Umbilical cord (tissue), 2 donors: ENCODE measurements at places on chromosomes 3 and 15.

DNA sequence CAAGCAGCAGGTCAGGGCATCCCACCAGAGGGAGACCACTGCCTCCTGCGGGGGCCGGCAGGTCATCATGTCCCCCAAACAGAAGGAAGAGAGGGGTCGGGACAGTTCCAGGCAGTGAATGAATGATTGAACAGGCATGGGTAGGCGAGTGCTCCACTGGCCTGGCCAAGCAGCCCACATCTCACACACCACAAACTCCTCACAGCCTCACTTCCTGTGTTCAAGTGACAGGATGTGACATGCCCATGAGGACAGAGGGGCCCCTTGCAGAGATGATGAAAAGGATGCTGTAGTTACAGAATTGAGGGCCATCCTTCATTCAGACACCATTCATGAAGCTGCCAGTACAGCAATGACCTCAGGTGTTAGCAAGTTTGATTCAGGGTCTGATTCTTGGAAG lies 3.7 kb downstream of the IQSEC1 start:
- DNase-seq = no peak

GRCh38 chr15:64634576-64635498 lies 140.6 kb downstream of the RBPMS2 start:
- DNase-seq = no peak

- no peak for DNase-seq
These were observed 156.4 kb upstream of the FRMD4B start for GRCh38 chr3:69542089-69542804.

DNA sequence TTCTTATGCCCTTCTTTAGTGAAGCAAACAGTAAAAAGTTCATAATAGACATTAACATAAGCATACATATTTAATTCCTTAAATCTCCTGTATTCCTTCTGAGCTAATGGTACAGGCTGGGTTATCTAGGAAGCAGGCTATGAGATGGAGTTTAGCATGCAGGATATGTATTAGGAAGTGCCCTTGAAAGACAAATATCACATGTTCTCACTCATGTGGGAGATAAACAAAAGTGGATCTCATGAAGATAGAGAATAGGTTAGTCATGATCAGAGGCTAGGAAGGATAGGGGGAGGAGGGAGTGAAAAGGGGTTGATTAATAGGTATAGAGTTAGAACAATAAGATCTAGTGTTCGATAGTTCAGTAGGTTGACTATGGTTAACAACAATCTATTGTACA lies 105.4 kb downstream of the CLASP2 start:
- DNase-seq = no peak

DNA sequence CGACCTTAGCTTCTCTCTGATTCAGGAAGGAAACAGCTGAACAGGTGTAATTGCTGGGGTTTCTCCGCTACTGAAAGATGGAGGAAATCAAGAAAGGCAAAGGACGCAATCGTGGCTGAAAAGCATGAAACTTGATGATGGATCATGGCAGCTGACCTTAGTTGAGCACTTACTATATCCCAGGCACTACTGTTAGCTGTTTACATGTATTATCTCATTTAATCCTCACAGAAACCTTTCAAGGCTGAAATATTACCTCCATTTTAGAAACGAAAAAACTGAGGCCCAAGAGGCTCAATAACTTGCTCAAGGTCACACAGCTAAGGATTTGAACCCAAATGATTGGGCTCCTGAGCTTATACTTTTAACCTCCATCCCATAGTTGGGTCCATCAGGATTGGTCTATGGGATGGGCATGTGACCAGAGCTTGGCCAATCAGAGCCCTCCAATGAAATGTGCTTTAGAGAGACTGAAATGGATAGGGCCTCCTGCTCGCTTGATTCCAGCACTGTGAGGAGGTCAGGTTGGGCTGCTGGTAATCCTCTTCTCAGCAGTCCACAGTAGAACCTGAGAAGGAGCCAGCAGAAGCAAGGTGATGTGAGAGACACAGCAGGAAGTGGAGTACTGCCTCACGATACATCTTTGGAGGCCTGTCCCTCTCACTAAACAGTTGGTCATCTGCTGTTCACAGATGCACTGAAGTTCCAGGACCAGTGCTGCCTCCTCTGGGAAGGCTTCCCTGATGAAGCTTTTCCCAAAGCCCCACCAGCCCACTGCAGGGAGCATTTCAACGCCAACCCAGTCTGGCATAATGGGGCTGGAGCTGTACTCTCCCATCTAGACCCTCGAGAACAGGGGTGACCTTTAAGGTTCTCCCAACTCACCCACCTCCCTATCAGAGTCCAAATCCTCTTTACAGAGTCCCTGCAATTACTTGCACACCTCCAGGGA lies 10.4 kb downstream of the CLN6 start:
- DNase-seq = no peak

GRCh38 chr3:181709537-181710279 lies 2.0 kb upstream of the SOX2 start:
- DNase-seq = peak; percentile 64
